ENCODE measurements at places on chromosomes 5 and 9.

DNA sequence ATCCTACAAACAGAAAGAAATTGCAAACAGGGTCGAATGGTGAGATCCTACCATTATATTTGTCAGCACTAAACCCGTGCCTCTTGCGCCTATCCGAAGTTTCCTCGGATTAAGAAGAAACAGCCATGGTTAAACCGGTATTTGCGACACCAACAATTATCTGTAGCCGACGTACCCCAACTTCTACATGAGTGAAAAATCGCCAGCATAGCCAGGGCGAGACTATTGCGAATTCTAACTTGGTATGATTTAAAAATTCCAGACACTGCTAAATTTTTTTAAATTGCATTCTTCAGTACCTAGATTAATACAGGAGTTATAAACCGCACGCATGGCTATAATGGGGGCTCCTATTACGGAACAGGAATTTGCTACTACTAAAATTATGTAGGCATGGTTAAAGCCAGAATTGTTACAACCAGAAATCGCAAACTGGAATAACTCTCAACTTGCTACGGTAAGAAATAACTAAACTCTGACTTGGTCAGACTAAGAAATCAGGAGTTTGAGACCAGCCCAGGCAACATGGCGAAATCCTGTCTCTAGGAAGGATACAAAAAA lies 25.3 kb upstream of the ANXA2R start:
- DNase-seq: peak; percentile 44

DNA sequence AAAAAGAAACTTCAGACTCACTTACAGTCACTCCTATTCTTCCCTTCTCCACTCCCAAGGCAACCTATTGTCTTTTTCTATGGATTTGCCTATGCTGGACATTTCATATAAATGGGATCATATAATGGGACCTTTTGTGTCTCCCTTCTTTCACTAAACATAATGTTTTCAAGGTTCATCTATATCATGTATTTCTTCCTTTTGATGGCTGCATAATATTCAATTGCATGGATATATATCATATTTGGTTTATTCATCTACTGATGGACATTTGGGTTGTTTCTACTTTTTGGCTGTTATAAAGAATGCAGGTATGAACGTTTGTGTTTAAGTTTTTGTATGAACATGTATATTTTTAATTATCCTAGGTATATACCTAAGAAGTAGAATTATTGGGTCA lies 30.6 kb downstream of the ANKHD1 start:
- DNase-seq: no peak

- no peak for DNase-seq
These were observed 1.4 kb downstream of the ERGIC1 start for GRCh38 chr5:172835290-172835993.

DNA sequence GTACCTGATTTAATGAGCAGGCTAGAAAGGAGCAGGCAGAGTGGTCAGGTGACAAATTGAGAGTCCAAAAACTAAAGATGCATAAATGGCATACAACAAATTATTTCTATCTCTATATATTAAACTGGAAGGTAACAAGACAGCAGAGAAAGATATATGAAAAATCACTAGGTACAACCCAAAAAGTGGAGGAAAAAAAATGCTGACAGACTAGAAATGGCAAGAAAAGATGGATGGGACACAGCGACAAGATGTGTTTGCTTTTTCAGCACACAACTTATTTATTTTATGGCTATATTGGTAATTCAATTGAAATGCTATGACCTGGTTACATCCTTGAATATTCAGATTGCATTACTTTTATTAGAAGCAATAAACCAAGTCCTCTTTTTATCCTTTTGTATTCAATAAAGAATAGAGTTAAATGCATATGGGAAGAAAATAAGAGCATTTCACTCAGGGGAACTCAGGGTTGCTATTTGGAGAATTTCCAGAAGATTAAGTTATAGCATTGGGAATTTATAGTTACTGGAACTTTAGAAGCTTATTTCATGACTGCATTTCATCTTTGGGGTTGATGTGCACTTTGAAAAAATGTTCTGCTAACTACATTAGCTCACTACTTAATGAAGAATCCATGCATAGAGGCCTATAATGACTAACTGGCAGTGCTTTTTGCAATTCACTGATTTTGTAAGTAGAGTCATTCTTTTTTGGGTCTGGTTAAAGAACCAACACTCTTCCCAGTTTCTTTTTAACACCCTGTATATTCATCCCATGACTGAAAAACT lies 566.6 kb upstream of the TUSC1 start:
- DNase-seq: no peak

- DNase-seq: no peak
These were observed 19.5 kb downstream of the LIFR start for GRCh38 chr5:38536968-38537367.

DNA sequence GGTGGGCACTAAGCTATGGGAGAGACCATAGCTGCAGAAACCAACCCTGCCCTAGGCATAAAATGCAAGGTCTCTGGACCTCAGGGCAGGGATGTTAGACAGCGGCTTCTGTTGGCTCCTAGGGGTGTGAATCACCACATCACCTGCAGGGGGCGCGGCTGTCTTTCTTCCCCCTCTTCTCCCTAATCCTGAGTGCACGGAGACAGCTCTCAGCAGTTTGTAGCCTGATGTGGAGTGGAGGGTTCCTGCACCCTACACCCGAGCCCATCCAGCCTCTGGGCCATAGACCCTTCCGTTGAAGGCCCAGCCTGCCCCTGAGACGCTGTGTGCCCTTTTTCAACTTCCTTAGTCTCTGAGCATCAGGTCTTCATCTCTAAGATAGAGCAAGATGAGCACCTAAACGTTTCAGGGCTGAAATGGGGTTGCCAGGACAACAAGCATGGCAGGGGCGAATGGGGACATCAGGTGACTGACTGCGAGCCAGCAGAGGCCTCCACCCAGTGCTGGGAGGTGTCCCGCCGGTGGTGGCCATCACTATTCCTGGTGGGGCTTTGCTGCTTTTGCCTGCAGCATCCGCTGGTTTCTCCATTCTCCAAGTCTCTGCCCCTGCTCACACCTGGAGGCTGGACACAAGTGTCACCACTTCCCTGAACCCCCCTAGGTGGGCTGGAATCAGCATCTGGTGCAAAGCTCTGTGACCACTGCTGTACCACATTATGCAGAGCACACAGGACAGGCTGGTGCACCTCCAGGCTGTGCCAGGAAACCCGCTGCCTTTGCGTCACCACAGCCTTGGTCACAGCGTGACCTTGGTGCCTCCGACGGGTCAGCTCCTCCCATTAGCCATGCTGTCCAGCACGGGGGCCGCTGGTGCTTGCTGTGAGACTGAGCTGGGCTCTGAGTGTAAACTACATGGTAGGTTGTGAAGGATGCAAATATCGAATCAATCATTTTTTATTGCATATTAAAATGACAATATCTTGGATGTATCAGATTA lies 2.5 kb upstream of the SEC16A start:
- DNase-seq: peak; percentile 81

DNA sequence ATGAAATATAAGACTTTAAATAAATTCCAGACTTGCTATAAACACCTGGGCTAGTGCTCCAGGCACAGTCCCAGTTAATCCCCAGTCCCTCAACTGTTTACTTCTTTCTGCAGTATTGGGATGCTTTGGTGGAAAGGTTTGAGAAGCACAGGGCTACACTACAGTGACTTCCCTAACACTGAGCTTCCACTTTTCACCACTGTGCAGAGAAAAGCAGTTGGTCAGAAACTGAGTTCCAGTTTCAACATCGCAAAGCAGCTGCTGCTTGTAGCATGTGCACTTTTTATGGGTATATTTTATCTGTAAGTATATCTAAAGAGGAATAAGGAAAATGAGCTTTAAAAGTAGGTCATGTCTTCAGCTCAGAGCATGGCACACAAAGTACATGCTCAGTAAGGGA lies 339.7 kb downstream of the NTRK2 start:
- DNase-seq: no peak
